GDM1 (cell line): ENCODE measurements at places on chromosomes 5 and 9.

GRCh38 chr5:176609724-176610434 lies at the start of gene GPRIN1:
TSS of gene GPRIN1 (minus strand) at chr5:176610156. CDS start at chr5:176599834, 10,322 bp downstream.
- peak; percentile 27 for DNase-seq

DNA sequence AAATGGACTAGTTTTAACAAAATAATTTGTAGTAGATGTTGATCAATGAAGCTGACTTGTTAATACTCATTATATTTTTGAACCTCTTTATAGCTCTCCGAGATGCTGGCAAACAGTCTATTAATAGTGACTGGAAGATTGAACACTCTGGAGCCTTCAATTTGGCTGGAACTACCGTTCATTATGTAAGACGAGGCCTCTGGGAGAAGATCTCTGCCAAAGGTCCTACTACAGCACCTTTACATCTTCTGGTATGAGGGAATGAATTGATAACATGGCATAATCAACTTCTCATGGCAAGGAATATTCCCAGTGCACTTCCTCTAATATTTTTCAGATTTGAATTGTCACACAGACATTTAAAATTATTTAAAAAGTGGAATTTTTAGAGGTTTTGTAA lies 68.2 kb upstream of the MINAR2 start:
- no peak for DNase-seq

DNA sequence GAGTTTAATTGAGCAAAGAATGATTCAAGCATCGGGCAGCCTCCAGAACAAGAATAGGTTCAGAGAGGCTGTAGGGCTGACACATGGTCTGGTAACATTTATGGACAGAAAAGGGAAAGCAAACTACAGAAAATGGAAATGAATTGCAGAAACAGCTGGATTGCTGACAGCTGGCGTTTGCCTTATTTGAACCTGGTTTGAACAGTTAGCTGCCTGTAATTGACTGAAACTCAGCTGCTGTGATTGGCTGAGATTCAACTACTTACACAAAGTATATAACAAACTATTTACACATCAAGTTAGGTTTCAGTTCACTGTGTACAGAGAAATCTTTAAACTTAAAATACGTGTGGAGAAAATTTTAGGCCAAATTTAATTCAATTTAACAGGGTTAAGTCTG lies 441.7 kb downstream of the PRELID2 start:
- DNase-seq, result no peak

- DNase-seq, result no peak
These were observed 48.8 kb upstream of the SLC25A51 start for GRCh38 chr9:37952731-37953130.

DNA sequence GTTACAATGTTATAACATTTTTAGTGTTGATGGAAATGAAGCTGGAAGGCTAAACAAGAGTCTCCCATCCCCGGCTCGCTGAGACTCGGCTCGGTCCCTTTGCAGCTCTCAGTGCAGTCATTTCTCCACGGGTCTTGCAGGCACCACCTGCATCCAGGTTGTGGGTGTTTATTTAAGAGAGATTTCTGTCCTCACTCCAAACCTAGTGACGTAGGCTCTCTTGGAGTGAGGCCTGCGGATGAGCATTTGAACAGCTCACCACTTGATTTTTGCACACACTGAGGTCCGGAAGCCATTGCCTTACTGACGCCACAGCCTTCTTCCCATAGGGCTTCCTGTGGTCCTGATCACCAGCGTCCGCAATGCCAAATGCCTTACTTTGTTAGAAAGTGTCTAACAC lies 197.7 kb upstream of the OTULINL start:
- DNase-seq, result no peak

DNA sequence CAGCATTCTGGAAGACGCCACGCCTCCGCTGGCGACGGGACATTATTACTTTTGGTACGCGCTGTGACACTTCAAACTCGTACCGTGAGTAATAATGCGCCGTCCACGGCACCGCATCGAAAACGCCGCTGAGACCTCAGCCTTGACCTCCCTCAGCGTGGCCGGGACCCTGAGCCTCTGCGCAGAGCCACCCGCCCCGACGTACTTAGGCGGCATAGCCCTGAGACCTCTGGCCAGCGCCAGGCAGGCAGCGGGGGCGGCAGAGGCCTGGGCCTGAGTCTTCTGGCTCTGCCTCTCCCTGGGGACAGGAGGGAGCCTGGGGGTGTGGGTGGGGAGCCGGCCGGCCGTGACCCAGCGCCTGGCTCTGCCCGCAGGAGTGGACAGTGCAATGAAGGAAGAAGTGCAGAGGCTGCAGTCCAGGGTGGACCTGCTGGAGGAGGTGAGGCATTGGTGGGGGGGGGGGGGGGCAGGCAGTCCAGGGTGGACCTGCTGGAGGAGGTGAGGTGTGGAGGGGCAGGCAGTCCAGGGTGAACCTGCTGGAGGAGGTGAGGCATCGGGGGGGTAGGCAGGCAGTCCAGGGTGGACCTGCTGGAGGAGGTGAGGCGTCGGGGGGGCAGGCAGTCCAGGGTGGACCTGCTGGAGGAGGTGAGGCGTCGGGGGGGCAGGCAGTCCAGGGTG lies 8.0 kb downstream of the EGFL7 start:
- no peak for DNase-seq

DNA sequence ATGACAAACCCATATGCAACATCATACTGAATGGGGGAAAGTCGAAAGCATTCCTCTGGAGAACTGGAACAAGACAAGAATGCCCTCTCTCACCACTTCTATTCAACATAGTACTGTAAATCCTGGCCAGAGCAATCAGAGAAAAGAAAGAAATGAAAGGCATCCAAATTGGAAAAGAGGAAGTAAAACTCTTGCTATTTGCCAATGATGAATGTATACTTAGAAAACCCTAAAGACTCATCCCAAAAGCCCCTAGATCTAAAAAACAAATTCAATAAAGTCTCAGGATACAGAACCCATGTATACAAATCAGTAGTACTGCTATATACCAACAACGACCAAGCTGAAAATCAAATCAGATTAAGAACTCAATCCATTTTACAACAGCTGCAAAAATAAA lies 66.9 kb downstream of the SPATA31C2 start:
- DNase-seq, result no peak

- peak; percentile 33 for DNase-seq
These were observed 72.8 kb upstream of the ASTN2 start for GRCh38 chr9:117487555-117488175.

DNA sequence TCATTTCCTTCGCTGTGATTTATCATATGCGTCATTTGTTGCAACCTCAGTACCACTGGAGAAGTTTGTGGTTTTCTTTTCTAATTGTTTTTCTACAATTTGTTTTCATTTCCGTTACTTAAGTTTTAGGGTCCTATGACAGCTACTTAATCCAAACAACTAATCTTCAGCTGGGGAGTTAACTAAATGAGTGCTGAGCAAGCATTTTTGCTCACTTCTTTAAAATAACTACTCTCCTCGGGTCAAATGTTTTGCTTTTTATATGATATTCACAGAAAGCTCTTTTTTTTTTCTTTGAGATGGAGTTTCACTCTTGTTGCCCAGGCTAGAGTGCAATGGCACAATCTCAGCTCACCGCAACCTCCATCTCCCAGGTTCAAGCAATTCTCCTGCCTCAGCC lies 14.6 kb upstream of the ICE1 start:
- no peak for DNase-seq

DNA sequence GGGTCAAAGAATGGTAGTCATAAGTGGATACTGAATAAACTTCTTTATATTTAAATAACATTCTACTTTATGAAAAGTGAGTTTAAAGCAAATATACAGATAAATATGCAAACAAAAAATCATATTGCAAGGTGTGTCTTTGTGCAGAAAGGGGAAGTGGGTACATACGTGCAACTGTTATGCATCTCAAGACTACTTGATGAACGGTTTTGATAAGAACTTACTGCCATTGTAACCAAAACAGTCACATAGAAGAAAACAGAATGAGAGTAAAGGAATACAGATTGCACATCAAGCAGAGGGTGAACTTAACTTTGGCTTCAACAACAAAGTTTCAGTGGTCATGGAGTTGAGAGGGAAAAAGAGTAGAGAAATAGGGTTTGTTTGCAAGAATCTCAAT lies 9.9 kb downstream of the CAMK4 start:
- no peak for DNase-seq

DNA sequence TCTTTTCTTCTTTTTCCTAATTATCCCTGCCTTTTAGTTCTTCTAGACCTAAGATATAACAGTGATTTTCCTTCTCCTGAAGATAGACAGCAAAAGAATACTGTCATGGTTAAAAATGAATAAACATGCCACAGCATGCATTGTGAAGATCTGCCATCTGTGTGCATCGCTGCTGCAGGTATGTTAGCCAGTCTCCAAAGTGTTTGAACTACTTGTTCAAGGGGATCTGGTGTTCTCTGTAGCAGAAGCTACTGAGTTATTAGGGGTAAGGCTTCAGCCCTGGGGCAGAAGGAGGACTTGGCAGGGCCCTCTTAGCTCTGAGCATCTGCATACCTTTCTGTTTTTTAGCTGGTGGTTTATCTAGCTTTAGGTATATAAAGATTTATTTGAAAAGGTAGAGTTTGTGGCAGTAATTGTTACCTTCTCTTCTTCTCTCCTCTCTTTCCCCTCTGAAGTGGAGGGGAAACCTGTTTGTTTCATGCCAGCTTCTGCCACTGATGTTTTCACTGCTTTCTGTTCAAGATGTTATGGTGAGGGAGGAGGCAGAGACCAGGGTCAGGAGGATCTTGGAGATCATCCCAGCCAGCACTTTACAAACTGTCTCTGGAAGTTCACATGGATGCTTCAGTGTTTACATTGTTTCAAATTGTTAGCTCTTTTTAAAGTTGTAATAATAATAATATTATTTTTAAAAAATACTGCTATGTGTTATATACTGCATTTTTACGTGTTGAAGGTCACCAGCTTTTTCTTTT lies 25.2 kb downstream of the GALNT10 start:
- DNase-seq, result no peak

DNA sequence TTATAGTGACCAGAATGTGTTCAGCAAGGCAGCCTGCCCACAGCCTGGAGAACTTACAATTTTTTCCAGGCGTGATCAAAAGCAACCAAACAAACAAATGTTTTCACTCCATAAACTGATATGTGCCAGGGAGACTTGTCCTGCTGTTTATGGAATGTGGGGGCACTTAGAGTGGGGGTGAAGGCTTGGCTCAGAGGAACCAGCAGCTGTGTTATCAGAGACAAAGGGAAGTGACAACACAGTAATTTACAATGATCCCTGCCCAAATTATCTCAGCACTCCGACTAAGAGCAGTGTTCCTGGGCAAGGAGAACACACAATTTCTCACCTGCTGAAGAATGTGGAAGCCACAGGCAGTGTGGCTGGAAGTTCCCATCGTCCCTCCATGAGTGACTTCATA lies 429.1 kb upstream of the IRX4 start:
- DNase-seq, result no peak

GRCh38 chr9:92961627-92962302 lies 14.4 kb downstream of the FGD3 start:
- DNase-seq, result no peak

- no peak for DNase-seq
These were observed 86.8 kb upstream of the OR13F1 start for GRCh38 chr9:104417296-104417695.

DNA sequence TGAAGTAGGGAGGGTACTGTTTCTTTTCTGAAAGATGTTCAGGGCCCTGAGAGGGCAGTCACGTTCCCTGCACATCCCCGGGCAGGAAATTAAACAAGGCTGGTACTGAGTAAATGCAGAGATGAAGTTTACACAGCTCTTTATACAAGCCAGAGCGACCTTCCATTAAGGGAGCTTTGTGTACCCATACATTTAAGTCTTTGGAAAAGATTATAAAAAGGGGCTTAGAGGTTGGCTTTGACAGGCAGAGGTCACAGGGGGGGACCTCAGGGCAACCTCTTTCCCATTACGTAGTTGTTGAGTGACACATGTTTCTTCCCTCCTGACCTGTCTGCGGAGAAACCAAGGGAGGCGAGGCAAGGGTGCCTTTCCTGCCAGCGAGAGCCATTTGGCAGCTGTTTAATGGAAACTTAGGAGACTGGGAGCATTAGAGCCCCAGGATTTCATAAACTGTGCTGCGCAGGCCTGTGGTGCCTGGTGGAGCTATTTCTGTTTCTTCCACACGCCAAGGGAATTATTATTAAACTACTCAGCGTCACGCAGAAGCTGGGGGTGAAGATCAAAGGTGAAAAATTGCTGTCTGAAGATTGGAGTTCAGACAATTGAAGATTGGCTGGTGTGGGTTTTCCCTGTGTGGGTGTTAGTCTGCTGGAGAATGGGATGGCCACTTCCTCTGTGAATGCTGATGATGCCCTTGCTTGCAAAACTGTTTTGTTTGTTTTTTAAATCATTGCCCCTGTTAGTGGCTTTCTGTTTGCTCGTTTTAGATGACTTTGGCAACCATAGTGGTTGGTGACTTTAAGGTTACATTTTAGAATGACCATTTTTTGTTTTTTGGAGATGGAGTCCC lies 3.2 kb upstream of the SMIM32 start:
- no peak for DNase-seq

DNA sequence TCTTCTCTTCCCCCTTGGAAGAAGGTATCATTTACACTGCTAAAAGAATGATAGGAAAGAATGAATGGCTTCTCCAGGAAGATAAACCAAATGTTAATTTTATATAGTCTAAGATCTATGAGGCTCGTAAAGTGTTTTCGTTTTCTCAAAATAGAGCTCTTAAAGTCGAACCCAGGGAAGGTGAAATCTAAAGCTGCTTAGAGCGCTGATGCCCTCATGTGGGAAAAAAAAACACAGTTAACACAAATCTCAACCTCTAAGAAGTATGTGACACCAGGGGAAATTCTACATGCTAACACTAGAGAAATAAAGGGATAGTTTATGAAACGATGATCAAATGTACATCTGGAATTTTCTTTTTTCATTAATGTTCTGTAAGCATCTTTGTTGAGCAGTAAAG lies 257.9 kb downstream of the RASEF start:
- no peak for DNase-seq

- no peak for DNase-seq
These were observed 232.6 kb downstream of the MAST4 start for GRCh38 chr5:66828548-66829357.
